AG09319 (cell line): ENCODE measurements at places on chromosomes 4 and X.

- DNase-seq: no peak
Observed at GRCh38 chrX:118437283-118437682, 58.3 kb upstream of the DOCK11 start.

GRCh38 chrX:12197030-12197429 is 58.8 kb downstream of the FRMPD4 start:
- no peak for DNase-seq

DNA sequence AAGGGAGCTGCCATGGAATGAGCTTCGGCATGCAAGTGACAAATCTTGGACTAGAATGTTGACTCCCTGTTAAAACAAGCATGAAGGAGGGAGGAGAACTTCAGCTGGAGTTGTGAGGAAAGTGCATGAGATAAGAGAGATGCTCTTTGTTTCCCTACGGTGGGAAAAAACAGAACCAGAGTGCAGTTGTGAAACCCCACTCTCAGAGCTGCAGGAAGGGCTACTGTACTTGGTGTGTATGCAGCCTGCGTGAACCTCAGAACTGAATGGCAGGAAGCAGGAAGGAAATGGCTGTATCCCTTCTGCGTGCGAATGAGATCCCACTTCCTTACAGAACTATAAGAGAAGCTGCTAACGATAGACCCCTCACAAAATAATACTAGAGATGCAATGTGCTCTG is 57.2 kb downstream of the EGF start:
- no peak for DNase-seq

- DNase-seq: no peak
Observed at GRCh38 chr4:161486461-161486860, 677.3 kb downstream of the FSTL5 start.

DNA sequence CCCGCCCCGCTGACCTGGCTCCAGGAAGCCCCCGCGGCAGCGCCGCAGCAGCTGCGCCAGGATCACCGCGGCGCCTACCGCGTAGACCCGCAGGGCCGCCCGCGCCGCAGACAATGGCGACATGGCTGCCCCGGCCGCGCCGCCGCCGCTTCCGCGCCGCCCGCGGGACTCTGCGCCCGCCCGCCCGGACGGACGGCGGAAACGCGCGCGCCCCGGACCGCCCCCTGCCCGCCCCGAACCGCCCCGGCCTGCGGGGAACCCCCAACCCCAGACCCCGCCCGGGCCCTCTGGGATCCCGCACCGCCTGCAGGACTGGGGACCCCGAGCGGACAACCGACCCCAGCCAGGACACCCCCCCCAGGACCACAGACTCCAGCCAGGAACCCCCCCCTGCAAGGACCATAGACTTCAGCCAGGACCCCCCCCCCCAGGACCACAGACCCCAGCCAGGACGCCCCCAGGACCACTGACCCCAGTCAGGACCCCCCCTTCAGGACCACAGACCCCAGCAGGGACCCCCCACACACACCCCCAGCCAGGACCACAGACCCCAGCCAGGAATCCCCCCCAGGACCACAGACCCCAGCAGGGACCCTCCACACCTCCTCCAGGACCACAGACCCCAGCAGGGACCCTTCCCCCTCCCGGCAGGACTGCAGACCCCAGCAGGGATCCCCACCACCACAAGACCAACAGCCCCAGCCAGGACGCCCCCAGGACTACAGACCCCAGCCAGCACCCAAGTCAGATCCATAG is at the start of the genes DHRSX and ZBED1:
DHRSX (minus strand) TSS at position 174 of the 756 bp plus-strand sequence; CDS start at position 123, 51 bp downstream.
ZBED1 (minus strand) TSS at position 174 of the 756 bp plus-strand sequence. CDS start 10,257 bp downstream, outside the sequence.
- no peak for DNase-seq

DNA sequence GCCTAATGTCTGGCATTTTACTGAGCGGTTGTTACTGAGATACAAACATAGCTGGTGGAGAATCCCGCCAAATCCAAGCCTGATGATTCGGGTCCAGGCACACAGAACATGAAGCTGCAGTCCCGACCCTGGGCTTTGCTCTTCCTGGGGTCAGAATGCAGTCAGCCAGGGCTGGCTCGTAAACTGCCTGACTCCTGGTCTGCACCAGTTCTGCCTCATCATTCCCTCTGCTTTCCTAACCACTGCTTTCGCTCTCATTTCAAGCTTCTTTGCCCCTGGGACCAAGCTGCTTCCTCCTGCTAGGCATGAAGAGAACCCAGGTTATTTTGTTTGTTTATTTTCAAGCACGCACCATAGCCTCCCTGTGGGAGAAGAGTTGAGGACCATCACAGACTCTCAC is 39.3 kb downstream of the GATB start:
- DNase-seq: no peak

DNA sequence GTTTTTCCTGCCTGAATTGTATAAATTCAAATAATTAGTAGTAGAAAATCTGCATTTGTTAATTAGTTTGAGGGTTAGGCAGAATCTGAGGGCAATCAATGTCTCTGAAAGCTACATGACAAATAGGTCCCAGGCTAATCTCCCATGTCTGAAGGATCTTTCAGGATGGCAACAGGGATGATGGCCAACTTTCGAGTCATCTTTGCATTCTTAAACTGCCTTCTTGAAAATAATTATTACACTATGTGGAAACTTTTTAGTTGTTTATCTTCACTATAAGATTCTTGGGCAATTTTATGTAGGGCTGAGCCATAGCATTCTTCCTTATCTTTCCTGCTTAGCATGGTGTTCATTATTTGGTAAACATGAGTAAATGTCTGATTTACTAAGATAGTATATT is 490.3 kb upstream of the EPHA5 start:
- DNase-seq: no peak

DNA sequence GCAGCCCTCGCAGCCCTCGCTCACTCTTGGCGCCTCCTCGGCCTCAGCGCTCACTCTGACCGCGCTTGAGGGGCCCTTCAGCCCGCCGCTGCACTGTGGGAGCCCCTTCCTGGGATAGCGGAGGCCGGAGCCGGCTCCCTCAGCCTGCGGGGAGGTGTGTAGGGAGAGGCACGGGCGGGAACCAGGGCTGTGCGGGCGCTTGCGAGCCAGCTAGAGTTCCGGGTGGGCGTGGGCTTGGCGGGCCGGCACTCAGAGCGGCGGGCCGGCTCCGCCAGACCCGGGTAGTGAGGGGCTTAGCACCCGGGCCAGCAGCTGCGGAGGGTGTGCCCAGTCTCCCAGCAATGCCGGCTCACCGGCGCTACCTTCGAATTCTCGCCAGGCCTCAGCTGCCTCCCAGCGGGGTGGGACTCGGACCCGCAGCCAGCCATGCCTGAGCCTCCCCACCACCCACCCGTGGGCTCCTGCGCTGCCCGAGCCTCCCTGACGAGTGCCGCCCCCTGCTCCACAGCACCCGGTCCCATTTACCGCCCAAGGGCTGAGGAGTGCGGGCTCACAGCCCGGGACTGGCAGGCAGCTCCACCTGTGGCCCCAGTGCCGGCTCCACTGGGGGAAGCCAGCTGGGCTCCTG is 1.4 kb upstream of the AADAT start:
- DNase-seq: no peak
